Activated naive CD8-positive, alpha-beta T cell treated with anti-CD3 and anti-CD28 coated beads for 36 hours (primary cell): ENCODE measurements at places on chromosomes 16 and 17. TPM values are rescaled to one million over a fixed set of nuclear protein-coding genes. Genes with fewer than 3 reads are reported as not detected.

The ARHGAP44 gene
- total RNA-seq, result 0.16 TPM

The CES4A gene
- 3.5 TPM for total RNA-seq

DNA sequence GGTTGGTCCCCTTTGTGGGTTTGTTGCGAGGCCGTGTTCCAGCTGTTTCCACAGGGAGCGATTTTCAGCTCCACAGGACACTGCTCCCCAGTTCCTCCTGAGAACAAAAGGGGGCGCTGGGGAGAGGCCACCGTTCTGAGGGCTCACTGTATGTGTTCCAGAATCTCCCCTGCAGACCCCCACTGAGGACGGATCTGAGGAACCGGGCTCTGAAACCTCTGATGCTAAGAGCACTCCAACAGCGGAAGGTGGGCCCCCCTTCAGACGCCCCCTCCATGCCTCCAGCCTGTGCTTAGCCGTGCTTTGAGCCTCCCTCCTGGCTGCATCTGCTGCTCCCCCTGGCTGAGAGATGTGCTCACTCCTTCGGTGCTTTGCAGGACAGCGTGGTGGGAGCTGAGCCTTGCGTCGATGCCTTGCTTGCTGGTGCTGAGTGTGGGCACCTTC lies 27.3 kb upstream of the STH start:
- peaks cover 10% of the 10 kb centered on the region for H3K27me3 ChIP-seq
- no peak overlapping the region for H3K4me3 ChIP-seq
- DNase-seq, result no peak
- no peaks in the 10 kb centered on the region for H3K36me3 ChIP-seq

DNA sequence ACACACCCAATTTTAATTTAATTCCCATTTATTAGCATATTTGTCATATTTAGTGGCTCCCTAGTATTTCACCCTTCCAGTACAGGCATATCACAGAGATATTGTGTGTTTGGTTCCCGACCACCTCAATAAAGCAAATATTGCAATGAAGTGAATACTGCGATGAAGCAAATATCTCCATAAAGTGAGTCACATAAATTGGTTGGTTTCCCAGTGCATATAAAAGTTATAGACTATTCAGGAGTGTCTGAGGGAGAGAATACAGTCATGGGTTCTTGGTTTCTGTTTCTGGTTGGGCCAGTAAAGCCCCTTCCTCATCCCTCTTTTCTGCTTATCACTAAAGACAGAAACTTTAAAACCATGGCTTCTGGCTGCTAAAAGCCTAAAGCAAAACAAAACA lies 295.4 kb upstream of the AXIN2 start:
- no peak for DNase-seq
- H3K4me3 ChIP-seq, result no peak overlapping the region
- H3K27ac ChIP-seq, result no peak overlapping the region
- H3K4me1 ChIP-seq, result no peaks in the 10 kb centered on the region
- H3K36me3 ChIP-seq, result no peaks in the 10 kb centered on the region

DNA sequence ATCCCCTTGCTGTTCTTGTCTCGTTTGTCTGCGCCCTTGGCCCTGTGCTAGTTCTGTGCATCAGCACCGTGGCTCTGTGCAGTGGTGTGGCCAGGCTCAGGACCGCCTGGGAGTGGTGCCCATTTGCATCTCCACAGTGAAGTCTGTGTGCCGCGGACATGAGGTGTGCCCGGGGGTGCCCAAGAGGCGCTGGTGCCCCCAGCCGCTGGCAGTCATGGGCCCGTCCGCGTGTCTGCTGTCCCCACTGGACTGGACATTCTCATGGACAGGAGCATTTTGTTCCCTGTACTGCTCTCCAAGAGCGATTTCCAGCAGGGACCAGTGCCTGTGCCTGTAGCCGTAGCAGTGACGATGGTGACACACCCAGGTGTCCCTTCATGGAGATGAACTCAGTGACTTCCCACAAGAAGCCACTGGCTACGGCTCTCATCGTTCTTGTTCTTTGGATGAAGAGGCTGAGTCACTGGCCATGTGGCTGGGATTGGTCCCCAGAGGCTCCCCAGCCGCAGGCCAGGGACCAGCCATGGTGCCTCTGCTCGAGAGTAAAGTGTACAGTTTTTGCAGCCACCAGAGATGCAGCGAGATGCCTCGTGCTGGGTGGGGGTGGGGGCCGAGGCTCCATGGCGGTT lies 13.0 kb upstream of the MC1R start:
- no peak overlapping the region for H3K4me3 ChIP-seq
- peaks cover 15% of the 10 kb centered on the region for H3K36me3 ChIP-seq
- no peaks in the 10 kb centered on the region for H3K27me3 ChIP-seq
- no peak for DNase-seq

DNA sequence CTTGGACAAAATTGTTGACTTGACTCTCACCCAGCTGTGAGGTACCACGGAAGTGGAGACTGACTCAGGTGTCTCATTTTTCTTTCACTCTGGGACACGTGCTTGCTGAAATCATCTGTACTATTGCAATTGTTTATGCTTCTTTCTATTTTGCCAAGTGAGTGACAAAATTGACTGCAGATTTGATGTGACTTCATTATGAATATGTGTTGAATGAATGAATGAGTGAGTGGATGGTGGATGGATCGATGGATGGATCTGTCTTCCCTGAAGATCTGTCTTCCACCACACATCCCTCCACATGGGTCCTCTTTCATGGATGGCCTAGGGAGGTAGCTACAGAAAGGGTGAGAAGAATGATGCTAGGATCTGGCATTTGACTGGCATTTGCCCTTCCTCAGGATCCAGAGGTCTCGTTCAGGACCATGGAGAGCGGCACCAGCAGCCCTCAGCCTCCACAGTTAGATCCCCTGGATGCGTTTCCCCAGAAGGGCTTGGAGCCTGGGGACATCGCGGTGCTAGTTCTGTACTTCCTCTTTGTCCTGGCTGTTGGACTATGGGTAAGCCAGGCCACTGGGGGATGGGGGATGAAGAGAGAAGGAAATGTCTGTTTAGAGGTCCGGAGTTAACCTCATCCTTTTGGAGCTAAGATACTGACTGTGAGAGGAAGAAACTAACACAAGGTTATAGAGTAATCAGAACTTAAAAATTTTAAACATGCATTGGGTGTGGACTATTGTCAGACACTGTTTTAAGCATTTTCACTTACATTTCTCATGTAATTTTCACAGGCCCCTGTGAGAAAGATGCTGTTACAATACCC lies 12.7 kb downstream of the SLC5A11 start:
- H3K27ac ChIP-seq, result no peak overlapping the region
- peak; percentile 40 for DNase-seq

GRCh38 chr17:42562388-42563142 lies 617 bp downstream of the COASY start:
- H3K27ac ChIP-seq, result peak overlapping the region; percentile 95
- H3K36me3 ChIP-seq, result peaks cover 16% of the 10 kb centered on the region
- peak overlapping the region; percentile 93 for H3K4me3 ChIP-seq
- DNase-seq, result peak; percentile 33
- H3K27me3 ChIP-seq, result no peaks in the 10 kb centered on the region
- H3K4me1 ChIP-seq, result peaks cover 22% of the 10 kb centered on the region

GRCh38 chr16:66426112-66427035 lies 721 bp upstream of the BEAN1 start:
- no peak overlapping the region for H3K4me3 ChIP-seq
- H3K27me3 ChIP-seq, result peaks cover 64% of the 10 kb centered on the region
- no peaks in the 10 kb centered on the region for H3K4me1 ChIP-seq
- H3K27ac ChIP-seq, result no peak overlapping the region
- H3K36me3 ChIP-seq, result no peaks in the 10 kb centered on the region

DNA sequence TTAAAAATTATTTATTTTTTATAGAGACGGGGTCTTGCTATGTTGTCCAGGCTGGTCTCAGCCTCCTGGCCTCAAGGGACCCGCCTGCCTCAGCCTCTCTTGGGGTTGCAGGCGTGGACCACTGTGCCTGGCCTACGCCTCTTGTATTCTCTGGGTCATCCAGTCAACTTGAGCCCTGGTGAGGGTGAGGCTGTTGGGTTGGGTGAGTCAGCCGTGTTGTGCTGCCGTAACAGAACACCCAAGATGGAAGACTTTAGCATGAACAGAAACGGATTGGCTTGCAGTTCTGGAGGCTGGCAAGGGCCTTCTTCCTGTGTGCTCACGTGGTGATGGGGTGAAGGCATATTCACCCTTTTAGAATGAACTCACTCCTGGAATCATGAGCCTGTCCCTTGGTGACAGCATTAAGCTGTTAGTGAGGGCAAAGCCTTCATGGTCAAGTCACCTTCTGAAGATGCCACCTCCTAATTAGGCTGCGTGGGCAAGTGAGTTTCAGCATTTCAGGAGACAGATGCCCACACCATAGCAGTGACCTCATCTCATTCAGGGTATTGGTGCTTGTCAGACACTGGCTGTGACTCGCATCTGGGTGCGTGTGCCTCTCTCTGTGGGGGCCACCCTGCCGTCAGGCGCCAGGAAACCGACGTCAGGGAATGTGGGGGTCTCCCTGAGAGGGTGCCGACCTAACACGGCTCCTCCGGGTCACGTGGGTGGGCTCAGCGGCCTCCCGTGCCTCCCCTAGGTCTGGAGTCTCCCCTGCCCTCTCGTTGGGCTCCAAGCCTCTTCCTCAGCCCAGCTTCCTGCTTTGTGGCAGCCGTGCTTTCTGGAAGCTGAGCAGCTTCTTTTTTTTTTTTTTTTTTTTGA lies 49.8 kb downstream of the WDR45B start:
- DNase-seq, result no peak
- H3K27me3 ChIP-seq, result no peaks in the 10 kb centered on the region
- H3K4me3 ChIP-seq, result no peak overlapping the region

DNA sequence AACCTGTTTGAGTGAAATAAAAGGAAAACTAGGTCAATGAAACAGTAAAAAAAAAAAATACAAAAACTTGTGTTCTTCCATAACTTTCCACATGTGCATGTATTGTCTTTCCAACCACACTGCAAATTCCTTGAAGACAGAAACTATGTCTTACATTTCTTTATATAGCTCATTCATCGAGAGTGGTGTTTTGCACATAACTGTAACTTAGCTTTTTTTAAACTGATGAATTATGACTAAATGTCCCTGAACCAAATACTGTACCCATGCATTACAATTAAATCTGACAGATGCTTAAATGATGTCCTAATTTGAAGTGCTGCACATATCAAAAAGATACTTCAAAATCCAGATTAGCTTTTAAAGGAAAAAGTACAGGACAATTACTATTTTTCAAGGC lies 50.1 kb downstream of the BRIP1 start:
- peaks cover 15% of the 10 kb centered on the region for H3K36me3 ChIP-seq
- H3K27ac ChIP-seq, result no peak overlapping the region
- H3K4me1 ChIP-seq, result peaks cover 7% of the 10 kb centered on the region
- H3K27me3 ChIP-seq, result no peaks in the 10 kb centered on the region

DNA sequence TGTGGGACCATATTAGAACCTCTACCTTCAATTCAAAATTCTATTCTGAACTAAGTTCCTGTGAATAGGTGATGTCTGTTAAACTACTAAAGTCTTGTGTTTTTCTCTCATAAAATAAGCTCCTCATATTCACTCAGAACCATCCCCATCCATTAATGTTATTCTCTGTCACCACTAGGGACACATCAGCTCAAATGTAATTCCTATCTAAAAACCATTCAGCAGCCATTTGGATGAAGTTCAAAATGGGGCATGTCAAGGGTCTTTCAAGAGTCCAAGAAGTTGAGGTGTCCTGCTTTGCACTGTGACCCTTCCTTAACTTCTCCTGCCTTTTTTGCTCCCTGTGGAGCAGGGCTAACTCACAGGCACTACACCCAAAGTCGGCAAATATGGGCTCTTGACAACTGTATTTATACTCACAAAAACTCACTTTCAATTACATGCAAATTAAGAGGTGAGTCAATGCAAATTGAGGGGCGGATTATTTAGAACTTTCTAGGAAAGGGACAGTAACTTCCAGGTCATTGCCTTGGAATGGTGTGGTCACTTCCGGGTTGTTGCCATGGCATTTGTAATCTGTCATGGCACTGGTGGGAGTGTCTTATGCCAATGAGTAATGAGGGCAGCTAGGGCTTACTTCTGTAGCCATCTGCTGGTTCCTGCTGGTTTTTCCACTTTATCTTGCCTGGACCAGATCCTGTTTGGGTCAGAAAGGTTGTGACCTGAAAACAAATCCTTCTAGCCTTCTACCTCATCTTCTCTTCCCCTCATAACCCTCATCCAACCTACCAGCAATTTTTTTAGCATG lies 128.2 kb upstream of the COX10 start:
- H3K27ac ChIP-seq, result no peak overlapping the region
- H3K27me3 ChIP-seq, result no peaks in the 10 kb centered on the region
- no peak for DNase-seq

DNA sequence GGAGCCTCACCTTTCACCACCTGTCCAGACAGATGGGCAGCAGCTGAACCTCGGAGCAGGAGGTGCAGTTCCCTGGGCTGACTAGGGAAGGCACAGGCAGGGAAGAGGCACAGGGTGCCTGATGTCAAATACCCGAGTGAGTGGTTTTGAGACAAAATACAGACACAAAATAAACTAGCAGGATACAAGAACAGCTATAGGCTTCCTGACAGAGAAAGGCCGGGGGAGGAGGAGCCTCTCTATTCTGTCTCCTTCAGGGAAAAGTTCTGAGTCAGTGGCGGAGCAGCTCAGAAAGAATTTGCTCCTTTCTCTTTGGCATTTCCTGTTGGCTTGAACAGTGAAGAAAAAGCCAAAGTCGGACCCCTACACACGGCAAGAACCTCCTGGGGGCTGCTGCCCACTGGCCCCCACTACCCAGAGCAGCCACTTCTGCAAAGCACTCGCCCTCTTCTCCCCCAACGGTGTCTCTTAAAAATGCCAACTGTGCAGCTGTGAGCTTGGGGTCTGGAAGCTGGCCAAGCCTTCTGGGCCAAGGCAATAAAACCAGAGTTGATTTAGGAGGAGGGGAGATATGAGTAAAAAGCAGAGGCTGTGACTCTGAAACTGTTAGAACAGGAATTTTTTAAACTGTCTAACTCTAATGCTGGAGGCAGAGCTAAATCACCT lies 14.4 kb upstream of the FAAP100 start:
- no peaks in the 10 kb centered on the region for H3K27me3 ChIP-seq
- H3K36me3 ChIP-seq, result peaks cover 24% of the 10 kb centered on the region
- H3K27ac ChIP-seq, result no peak overlapping the region
- H3K4me1 ChIP-seq, result no peaks in the 10 kb centered on the region
- no peak for DNase-seq
